Hematopoietic multipotent progenitor cell treated with erythropoietin and hydrocortisone succinate and interleukin-3 and kit ligand, for 15 days (in vitro differentiated cells): ENCODE measurements at places on chromosomes 1 and 21.

DNA sequence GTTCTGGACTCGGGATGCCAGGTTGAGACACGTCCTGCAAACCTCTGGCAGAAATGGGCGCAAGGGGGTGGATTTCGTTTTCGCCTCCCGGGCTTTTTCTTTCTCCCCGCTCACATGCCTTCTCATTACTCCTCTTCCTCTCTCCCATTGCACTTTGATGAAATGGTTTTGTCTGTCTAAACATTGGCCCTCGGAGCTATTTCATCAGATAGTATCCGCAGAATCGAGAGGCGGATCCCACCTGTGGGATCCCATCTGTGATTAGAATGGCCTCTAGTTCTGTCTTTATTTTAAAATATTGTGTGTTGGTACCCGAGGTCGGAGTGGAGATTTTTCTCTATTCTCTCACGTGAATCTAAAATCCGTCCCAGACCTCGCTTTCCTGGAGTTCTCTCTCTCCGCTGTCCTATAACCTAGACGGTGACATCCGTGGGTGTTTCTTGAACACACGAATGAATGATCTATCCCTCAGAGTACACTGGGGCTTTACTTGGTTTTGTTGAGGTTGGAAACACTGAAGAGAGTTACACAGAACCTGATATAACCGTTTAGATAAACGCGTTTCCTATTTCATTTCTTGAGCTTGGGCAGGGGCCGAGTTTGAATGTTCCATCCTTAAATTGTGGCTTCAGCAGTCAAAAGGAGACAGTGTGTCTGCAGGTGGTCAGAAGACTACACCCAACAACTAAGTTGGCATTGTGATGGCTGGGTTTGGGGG lies 2.0 kb downstream of the EDARADD start:
- DNase-seq = no peak

- no peak for DNase-seq
Observed at GRCh38 chr1:231596337-231596791, 30.2 kb upstream of the DISC1 start.

GRCh38 chr1:118039170-118039569 lies 109.6 kb downstream of the WDR3 start:
- no peak for DNase-seq

DNA sequence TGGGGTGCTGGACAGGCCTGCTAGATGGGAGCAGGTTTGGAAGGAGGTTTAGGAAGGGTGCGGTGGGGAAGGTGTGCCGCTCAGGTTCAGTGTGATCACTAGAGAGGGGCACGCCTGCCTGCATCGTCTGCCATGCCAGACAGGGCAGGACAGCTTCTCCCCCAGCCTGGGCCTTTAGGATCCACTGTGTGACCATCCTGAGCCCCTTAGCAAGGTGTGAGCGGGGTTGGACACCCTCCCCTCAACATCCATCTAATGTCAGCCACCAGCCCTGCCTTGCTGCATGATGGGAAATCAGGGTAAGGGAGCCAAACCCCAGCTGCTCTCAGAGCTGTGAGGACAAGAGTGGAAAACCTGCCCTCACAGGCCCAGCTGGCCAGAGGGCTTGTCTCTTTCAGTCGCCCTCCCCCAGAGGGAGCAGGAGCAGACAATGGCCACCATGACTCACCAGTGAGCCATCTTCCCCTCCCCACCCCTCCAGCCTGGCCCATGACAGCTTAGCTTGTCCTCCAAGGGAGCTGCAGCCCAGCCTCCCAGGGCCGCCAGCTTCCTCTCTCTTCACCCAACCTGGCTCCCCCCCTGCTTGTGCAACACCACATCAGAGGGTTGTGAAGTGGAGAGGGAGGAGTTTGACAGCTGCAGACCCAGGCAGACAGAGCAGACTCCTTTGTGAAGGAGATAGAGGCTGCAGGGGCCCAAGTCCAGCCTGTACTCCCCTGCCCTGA lies 37.0 kb downstream of the NUAK2 start:
- DNase-seq = no peak

GRCh38 chr1:182080955-182081582 lies 19.6 kb upstream of the ZNF648 start:
- peak; percentile 15 for DNase-seq
